ENCODE measurements at places on chromosomes 6 and 20.

GRCh38 chr6:158920311-158920905 lies 79.6 kb downstream of the RSPH3 start:
- no peak for DNase-seq

DNA sequence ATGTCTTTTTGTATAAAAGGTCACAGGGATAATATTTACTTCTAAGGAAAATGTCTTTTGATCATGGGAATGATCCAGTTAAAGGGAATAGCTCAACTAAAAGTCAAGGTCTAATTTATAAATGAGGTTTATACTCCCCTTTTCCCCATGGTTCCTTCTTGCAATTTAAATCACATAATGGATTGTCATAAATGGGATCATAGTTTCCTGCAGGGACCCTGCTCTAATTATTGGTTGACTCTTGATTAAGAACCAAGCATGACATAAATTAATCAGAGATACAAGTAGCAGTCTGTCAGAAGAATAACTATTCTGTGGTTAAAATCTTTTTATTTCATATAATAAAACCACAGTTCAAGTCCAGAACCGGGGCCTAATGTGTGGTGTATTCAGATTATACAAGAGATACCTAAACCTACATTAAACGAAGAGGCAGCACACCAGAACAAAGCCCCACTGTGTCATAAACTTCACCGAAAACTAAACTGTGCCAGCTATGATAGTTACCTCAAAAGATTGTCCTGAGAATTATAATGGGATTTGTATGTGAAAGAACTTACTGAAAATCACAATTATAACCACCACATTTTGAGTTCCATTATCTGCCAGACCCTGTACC lies 43.0 kb upstream of the CD83 start:
- no peak for DNase-seq

GRCh38 chr20:46399401-46399800 lies 7.0 kb downstream of the ELMO2 start:
- no peak for DNase-seq

DNA sequence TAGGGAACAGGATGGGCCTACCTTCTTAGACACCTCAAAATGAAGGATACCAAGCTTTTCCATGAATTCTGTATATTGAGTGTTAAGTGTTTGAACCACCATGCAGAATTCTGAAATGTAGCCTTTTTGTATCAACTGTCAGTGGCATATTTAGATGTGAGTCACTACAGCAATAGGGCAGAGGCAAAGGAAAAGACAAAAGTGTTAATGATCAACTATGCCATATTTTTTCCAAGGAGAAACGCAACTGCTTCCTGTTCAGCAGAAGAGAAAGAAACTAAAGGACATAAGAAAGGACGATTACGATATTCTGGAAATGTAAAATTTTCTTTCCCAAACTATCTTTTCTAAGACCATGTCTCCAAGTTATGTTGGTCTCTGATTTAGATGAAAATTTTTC lies 104.6 kb upstream of the RSPO3 start:
- no peak for DNase-seq

GRCh38 chr6:80523531-80523997 lies 417.1 kb downstream of the BCKDHB start:
- no peak for DNase-seq

DNA sequence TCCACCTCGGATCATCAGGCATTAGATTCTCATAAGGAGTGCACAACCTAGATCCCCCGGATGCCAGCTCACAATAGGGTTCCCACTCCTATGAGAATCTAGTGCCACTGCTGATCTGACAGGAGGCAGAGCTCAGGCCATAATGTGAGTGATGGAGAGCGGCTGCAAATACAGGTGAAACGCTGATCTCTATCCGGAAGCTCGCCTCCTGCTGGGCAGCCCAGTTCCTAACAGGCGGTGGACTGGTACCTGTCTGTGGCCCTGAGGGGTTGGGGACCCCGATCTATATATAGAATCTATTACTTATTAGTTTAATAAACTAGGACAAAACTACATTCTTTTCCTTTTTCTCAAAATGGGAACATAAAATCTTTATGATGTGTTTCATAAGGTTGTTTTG lies 741.9 kb downstream of the RFPL4B start:
- no peak for DNase-seq

GRCh38 chr6:170202416-170203135 lies 88.3 kb downstream of the DLL1 start:
- no peak for DNase-seq

DNA sequence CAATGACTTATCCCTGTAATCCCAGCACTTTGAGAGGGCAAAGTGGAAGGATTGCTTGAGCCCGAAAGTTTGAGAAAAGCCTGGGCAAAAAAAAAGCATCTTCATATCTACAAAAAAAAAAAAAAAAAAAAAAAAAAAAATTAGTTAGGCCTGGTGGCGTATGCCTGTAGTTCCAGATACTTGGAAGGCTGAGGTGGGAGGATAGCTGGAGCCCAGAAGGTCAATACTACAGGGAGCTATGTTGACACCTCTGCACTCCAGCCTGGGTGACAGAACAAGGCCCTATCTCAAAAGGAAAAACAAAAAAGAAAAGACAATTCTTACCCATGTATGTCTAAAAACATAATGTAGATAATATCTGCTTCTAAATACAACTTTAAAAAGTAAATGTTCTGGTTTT lies 27.2 kb downstream of the CRISP1 start:
- DNase-seq, result no peak

All from NCI-H1105 (cell line).